ENCODE measurements at places on chromosomes 1 and 21.

GRCh38 chr1:206702260-206702659 lies 17.6 kb downstream of the MAPKAPK2 start:
- no peak for DNase-seq

DNA sequence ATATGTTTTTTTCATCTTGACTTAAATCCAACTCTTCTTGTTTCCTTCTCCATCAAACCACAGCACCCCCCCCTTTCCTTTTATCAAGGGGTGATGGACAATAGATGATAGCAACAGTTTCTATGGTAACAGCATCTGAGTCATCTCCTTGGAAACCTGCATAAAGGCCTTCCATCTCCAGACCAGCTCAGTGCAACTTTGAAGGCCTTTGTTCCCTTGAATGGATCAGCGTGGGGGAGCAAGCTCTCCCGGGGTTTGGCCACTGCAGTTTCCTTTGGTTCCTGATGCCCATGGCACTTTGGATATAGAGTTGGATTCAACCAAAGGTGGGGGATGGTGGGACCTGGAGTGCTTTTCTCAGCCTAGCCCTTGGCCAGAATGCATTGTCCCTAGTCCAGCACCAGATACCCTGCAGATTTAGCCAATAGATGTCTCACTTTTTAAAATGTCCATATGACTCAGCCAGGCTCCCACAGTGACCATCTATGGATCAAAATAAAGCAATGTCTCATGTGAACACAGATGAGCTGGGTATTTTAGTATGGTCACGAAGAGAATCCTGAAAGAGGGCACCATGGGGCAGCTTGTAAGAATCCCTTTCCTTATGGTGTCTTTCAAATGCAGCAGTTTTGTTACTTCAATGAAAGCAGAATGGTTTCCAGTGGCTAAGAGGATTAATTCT lies 127.7 kb downstream of the SPATA46 start:
- DNase-seq = no peak

- DNase-seq = no peak
Measured at GRCh38 chr1:160103658-160104408, 5.4 kb upstream of the IGSF8 start.

GRCh38 chr1:36851595-36851994 lies 182.7 kb downstream of the GRIK3 start:
- DNase-seq = no peak

GRCh38 chr1:229062135-229062534 lies 208.8 kb upstream of the RAB4A start:
- DNase-seq = no peak

Data from iPS DF 6.9 (cell line).